NCI-H1930 (cell line): ENCODE measurements at places on chromosomes 16 and 17.
A peak's percentile ranks its signal among the peaks of the same experiment; 100 is the strongest.

- DNase-seq = no peak
Observed at GRCh38 chr17:1860978-1861377, 31.2 kb downstream of the RPA1 start.

DNA sequence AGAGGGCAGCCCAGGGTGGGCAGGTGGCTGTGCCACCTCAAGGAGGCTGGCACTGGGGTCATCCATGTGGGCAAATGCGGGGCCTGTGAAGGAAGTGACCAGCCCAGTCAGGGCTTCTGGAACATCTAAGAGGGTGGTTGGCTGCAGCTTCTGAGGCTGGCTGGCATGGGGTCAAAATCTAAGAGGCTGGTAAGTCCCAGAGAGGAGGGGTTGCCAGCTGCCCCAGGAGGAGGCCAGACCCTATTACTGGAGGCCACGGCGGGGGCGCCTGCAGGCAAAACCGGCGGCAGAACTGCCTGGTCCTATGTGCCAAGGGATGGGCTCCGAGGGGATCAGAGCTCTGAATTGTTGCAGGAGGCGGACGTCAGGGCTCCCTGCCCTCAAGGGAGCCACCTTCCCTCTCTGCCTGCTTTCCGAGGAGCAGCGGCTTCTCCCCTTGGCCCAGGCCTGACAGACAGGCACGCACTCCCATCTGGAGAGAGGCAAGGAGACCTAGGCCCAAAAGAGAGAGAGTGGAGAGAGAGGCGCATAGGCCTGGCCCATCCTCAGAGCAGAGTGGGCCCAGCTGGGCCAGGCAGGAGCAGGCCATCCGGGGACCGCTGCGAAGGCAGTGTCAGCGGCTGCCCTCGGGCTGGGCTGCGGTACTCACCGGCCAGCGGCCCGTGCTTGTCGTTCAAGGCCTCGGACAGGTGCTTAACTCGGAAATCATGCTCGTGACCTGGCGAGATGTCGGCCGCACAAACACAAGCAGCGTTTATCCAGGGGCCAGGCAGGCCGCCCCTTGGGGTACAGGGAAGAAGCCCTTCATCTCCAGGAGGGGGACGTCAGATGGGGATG lies 10.9 kb downstream of the ZACN start:
- no peak for DNase-seq

DNA sequence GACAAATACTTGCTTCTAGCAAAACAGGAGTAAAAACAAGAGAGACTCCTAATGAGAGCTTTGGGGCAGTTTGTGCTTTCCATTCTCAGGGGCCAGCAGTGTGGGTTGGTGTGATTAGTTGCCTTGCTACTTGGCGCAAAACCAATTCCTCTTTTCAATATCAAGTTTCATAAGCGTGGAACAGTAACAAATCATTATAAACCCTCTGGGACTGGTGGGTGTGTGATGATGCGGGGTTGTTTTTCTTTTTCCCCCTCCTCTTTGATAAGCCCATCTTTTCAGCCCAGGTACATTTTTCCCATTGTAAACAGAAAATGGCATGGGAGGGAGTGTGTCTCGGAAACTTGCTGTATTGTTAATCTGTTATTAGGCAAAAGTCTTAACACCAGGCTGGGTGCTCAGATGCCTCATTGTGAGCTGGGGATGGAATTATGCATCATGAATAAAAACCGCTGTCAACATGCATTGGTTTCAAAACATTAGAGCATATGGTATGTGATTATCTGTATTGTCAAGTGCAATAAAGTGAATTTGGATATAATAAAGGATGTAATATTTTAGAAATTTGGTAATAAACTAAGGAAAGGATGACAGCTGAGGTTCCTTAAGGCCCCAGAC lies 166.4 kb downstream of the CCDC182 start:
- peak; percentile 37 for DNase-seq

DNA sequence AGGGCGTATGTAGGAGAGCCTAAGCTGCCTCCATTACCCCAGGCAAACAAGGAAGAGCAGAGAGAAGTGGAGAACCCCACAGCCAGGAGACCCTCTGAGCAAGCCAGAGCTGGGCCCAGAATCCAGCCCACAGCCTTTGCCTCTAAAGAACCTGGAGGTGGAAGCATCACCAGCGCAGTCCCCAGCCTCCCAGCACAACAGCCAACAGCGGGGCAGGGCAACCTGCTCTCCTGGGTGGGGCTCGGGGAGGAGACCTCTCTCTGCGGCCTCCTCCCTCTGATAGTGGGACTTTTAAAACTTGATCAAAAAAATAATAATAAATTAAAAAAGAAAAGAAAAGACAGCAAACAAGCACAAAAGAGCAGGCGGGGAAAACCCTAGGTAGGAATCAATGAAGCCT lies 45.9 kb downstream of the AXIN2 start:
- DNase-seq = no peak

DNA sequence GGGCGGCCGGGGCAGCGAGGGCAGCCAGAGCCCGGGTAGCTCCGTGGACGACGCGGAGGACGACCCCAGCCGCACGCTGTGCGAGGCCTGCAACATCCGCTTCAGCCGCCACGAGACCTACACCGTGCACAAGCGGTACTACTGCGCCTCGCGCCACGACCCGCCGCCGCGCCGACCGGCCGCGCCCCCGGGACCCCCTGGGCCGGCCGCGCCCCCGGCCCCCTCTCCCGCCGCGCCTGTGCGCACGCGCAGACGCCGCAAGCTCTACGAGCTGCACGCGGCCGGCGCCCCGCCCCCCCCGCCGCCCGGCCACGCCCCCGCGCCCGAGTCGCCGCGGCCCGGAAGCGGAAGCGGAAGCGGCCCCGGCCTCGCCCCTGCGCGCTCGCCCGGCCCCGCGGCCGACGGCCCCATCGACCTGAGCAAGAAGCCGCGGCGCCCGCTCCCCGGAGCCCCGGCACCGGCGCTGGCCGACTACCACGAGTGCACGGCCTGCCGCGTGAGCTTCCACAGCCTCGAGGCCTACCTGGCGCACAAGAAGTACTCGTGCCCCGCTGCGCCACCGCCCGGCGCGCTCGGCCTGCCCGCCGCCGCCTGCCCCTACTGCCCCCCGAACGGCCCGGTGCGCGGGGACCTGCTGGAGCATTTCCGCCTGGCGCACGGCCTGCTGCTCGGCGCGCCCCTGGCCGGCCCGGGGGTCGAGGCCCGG lies 36.1 kb upstream of the ZC3H18 start:
- DNase-seq = peak; percentile 71

GRCh38 chr16:76081967-76082366 lies 195.2 kb upstream of the CNTNAP4 start:
- DNase-seq = no peak

DNA sequence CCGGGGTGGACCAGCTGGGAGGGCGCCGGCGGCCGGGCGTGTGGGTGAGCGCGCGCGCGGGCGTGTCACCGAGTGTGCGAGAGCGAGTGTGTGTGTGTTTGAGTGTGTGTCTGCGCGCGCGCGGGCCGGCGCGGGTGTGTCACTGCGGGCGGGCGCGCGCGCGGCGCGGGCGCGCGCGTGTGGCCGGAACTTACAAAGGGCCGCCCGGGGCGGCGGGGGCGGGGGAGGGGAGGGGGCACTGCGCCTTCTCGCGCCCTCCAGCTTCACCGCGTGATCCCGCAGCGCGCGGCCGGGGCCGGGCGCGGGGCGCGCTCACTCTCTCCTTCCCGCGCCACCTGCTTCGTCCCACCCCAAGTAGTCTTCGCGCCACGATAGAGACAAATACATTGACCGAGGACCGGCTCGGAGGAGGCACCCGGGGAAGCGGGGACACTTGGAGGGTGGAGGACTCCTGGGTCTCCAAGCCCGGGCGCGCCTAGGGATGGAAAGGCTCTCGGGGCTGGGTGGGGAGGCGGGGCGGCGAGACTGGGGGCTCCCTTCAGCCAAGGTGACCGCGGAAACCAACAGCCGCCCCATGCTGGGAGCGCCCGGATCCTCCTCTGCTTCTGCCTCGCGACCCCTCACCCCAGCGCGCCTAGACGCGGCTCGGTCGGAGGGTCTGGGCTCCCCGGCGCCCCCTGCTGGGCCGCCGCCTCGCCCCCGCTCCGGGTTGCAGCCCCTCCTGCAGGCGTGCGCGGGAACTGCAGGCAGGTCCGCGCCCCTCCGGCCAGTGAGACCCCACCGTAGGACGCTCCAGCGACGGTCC lies at the start of gene SRCIN1:
SRCIN1 (minus strand) TSS at position 112 of the 805 bp plus-strand sequence. CDS start 247 bp downstream, outside the sequence.
- peak; percentile 83 for DNase-seq

- DNase-seq = no peak
Observed at GRCh38 chr16:55502801-55503366, 6.0 kb upstream of the LPCAT2 start.

- no peak for DNase-seq
Observed at GRCh38 chr16:57957673-57958392, 13.1 kb downstream of the CNGB1 start.
